ENCODE measurements at places on chromosomes 6 and 20.
A peak's percentile ranks its signal among the peaks of the same experiment; 100 is the strongest.

DNA sequence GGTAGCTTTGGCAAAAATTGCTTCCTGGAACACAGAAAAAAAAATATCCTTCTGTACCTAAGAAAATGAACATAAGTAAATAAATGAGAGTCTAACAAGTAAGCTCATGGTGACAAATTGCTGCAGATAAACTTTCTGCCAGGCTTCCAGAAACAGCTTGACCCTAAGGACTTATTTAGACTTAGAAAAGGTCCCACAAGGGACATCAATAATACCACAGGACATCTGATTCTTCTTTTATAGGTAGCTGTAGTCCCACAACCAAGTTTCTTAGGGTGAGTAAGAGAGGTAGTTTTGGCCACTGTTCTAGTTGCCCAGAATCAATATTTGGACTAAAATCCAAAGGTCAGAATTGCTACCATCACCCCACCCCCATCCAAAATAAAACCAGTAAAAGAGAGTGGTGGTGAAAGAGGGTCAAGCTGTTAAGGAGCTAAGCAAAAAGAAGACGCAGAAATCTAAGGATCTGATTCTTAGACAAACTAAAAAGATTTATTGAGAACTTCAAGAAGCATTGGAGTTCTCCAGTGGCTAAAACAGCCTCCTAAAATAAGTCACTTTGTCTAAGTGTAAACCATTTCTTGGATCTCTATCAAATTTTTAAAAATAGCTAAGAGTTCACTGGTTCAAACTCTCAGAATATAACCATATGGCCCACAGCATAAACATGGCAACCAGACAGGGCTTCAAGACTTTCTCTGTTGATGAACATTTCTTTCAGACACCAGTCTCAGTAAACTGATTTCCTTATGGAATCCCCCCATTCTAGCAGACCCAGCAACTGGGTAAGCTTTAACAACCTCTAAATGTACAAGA is 180.6 kb downstream of the PTPRK start:
- no peak overlapping the region for H3K4me3 ChIP-seq
- H3K27me3 ChIP-seq, result peaks cover 15% of the 10 kb centered on the region
- H3K4me1 ChIP-seq, result no peaks in the 10 kb centered on the region
- DNase-seq, result no peak
- H3K27ac ChIP-seq, result no peak overlapping the region

DNA sequence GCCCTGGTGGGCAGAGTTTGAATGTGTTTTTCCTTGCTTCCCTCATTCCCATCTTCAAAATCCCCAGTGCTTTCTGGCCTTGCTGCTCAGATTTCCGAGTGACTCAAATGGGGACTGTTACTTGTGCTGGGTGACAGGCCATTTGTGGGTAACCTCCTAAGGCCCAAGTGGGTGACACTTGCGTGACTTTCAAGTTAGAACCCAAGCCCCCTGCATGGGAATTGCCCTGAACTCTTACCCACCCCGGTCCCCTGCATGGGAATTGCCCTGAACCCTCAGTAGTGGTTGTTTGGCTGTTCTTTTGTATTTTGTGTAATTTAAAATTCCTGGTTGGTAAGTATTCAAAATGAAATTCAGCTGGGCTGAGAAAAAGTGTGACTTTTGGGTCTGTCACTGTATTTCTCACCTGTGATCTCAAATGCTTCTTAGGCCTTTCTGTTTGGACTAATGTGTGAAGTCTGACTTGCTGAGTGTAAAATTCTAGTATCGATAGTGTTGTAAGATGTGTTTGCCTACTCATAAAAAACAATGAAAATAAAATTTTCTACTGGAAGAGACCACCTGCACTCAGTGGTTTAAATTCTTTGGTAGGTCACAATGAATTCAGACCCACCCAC is 12.4 kb upstream of the RBM38 start:
- H3K27ac ChIP-seq, result peak overlapping the region; percentile 79
- peak overlapping the region; percentile 4 for H3K4me3 ChIP-seq
- peaks cover 61% of the 10 kb centered on the region for H3K4me1 ChIP-seq
- H3K27me3 ChIP-seq, result no peaks in the 10 kb centered on the region
- DNase-seq, result no peak

DNA sequence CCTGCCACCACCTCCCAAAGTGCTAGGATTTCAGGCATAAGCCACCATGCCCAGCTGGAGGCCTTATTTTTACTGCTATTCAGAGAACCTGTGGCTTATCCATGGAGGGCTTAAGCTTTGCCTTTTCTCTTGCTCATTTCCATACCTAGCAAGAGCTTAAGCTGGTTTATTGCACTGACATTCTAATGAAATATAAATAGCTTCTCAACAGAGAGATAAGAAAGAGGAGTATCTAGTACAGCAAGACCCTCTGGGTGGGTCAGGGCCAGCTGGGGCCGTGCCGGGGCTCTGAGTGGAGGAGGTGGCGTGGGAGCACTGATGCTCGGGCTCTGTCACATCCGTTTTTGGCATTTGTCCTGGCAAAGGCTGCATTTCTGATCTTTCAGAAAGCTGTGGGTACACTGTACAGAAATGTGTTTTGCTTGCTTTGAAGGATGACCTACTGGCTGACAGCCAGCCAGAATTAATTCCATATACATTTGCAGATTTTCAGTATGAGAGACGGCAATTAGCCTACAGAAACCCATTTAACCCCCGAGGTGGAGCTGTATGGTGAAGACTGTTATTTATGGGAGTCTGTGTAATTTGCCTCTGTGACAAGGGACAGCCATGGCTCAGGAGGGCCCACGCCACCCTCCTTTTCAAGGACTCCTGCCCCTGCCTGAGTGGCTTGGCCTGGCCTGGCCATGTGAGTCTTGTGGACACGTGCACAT is 181.6 kb upstream of the AKAP12 start:
- H3K36me3 ChIP-seq, result peaks cover 16% of the 10 kb centered on the region
- H3K4me3 ChIP-seq, result no peak overlapping the region
- no peaks in the 10 kb centered on the region for H3K27me3 ChIP-seq

DNA sequence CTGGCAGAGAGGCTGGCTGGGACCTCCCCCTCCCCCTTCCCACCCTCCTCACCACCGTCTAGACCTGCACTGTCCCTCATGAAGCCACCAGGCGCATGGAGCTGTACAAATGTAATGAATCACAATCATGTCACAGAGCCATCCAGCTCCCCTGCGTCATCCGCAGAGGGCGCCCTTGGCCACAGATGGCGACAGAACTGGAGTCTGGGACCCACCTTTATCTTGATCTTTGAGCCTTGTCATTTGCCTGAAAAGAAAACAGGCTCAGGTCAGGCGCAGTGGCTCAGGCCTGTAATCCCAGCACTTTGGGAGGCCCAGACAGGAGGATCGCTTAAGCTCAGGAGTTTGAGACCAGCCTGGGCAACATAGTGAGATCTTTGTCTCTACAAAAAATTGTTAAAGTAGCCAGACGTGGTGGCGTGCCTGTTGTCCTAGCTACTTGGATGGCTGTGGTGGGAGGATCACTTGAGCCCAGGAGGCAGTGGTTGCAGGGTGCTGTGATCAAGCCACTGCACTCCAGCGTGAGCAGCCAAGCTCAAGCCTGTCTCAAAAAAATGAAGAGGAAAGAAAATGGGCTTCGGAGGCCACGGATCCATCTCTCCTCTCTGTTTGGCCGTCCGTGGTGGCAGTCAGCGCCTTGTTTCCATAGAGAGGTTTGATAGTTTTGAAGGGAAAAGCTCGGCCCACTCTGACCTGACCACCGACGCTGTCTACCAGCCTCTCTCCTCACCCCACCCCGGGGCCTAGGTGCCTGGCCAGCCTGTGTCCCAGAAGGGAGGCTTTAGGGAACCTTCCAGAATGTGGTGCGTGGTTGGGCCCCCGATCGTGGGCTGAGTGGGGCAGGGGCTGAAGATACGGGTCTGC is 6.2 kb downstream of the COL9A3 start:
- no peaks in the 10 kb centered on the region for H3K36me3 ChIP-seq
- DNase-seq, result peak; percentile 52
- H3K4me1 ChIP-seq, result no peaks in the 10 kb centered on the region
- H3K4me3 ChIP-seq, result no peak overlapping the region
- H3K27ac ChIP-seq, result no peak overlapping the region
- H3K27me3 ChIP-seq, result peaks cover 9% of the 10 kb centered on the region

GRCh38 chr20:41608606-41609005 is 9.6 kb downstream of the CHD6 start:
- no peak overlapping the region for H3K27ac ChIP-seq
- no peak for DNase-seq
- no peaks in the 10 kb centered on the region for H3K36me3 ChIP-seq
- H3K27me3 ChIP-seq, result no peaks in the 10 kb centered on the region
- peaks cover 20% of the 10 kb centered on the region for H3K4me1 ChIP-seq

DNA sequence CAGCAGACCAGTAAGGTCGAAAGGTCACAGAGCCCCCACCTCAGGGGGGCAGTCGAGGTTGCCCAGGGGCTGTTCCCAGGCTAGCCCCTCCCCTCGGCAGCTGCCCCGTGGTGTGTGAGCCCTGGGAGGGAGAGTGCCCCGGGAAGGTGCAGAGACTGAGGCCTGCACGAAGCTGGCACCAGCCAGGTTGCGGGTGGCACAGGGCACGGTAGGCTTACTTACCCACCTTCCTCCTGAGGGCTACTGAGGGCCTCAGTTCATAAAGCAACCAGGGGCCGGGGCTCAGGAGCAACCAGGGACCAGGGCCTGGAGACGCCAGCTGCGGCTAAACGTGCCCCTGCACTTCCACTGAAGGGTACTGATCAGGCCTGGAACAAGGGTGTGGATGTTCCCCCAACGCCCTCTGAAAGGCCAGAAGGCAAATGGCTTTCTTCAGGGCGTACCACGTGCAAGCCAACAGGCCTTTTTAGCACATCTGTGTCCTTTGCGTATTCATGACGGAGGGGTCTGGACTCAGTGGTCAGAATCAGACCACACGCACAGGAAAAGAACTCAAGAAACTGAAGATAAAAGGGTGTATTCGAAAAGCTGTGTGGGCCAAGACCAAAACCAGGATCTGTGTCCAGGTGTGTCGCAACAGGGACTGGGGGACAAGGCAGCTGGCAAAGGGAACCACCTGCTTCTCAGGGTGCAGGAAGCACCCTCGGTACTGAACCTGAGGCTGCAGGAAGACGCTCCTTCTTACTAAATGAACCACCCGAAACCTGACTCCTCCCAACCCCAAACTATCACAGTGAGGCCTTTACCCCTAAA is 24.5 kb upstream of the TCFL5 start:
- H3K27me3 ChIP-seq, result no peaks in the 10 kb centered on the region
- H3K4me3 ChIP-seq, result no peak overlapping the region
- H3K27ac ChIP-seq, result no peak overlapping the region
- no peak for DNase-seq

GRCh38 chr20:45935416-45936046 is 1.0 kb downstream of the PCIF1 start:
- peak overlapping the region; percentile 91 for H3K27ac ChIP-seq
- no peak for DNase-seq
- peaks cover 37% of the 10 kb centered on the region for H3K36me3 ChIP-seq

DNA sequence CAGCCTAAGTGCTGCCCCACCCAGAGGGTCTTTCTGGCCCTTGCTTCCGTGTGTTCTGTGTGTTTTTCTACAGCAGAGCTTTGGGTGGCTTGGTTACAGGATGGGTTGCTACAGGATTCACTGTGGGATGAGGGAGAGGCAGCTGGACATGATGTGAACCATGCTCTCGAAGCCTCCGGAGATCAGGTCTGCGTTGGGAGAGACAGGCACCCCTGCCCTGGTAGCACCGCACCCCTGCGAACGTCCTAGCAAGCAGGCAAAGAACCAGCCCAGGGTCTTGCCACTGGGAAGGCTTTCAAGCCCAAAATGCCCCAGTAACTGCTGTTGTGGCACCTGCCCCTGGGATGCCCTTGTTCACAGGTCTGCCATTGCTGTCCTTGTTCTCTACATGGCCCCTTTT is 66.4 kb downstream of the IGF2R start:
- no peak overlapping the region for H3K4me3 ChIP-seq
- H3K27me3 ChIP-seq, result no peaks in the 10 kb centered on the region
- no peak overlapping the region for H3K27ac ChIP-seq
- peaks cover 71% of the 10 kb centered on the region for H3K36me3 ChIP-seq
- peaks cover 24% of the 10 kb centered on the region for H3K4me1 ChIP-seq
- DNase-seq, result no peak

- no peaks in the 10 kb centered on the region for H3K36me3 ChIP-seq
- peaks cover 50% of the 10 kb centered on the region for H3K27me3 ChIP-seq
- H3K4me1 ChIP-seq, result no peaks in the 10 kb centered on the region
- no peak for DNase-seq
These were observed 7.6 kb upstream of the DEFB129 start for GRCh38 chr20:219290-220115.

GRCh38 chr20:41342474-41343464 is 2.1 kb downstream of the LPIN3 start:
- peaks cover 10% of the 10 kb centered on the region for H3K4me1 ChIP-seq
- H3K4me3 ChIP-seq, result no peak overlapping the region
- peaks cover 8% of the 10 kb centered on the region for H3K27me3 ChIP-seq
- no peak for DNase-seq

GRCh38 chr6:45728674-45729073 is 287.0 kb downstream of the CLIC5 start:
- no peak for DNase-seq
- no peaks in the 10 kb centered on the region for H3K27me3 ChIP-seq
- no peak overlapping the region for H3K27ac ChIP-seq
- H3K36me3 ChIP-seq, result no peaks in the 10 kb centered on the region
- peaks cover 15% of the 10 kb centered on the region for H3K4me1 ChIP-seq

DNA sequence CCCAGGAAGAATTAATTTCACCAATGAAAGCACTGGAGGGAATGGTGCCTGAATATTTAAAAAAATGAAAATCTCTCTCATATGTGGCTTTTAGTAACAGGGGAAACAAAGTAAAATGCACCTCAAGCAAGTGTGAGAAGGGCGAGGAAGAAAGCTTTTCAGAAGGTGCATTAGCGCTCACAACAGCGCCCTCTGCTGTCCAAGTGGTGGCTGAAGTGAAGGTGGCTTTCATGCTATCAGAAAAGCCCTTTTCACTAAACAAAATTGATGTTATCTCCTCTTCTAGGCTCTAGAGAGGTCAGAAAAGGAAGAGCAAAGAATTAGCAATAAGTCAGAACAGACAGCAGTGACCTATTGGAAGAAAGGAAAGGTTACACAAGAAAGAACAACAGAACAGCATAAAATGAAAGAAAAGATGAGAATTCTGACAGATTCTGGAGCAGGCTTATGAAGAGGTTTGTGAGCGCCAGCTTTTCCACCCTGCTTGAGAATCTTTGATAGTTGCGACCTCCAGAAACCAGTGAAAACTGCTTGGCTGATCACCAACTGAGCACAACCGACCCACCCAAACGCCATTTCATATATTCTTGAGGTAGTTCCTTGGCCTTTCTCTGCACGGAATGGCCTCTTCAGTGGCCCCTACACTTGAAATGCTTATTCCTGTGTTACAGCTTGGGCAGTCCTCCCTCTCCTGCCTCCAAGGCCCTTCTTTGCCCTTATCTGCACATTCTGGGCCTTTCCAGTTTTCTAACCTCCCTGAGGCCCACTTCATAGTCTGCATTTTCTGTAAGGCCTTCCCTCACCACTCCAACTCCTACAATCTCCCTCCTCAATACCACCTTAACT is 45.3 kb downstream of the SMLR1 start:
- no peak overlapping the region for H3K4me3 ChIP-seq
- peak; percentile 43 for DNase-seq
- H3K27ac ChIP-seq, result no peak overlapping the region
- peaks cover 3% of the 10 kb centered on the region for H3K4me1 ChIP-seq

- no peak for DNase-seq
- no peak overlapping the region for H3K27ac ChIP-seq
- no peak overlapping the region for H3K4me3 ChIP-seq
- peaks cover 18% of the 10 kb centered on the region for H3K36me3 ChIP-seq
- peaks cover 13% of the 10 kb centered on the region for H3K4me1 ChIP-seq
These were observed 65.2 kb downstream of the TRAM2 start for GRCh38 chr6:52511572-52512151.

GRCh38 chr6:170012037-170012330 is 260.6 kb downstream of the ERMARD start:
- no peak overlapping the region for H3K4me3 ChIP-seq
- no peaks in the 10 kb centered on the region for H3K36me3 ChIP-seq
- DNase-seq, result no peak
- peaks cover 28% of the 10 kb centered on the region for H3K27me3 ChIP-seq

- H3K4me1 ChIP-seq, result no peaks in the 10 kb centered on the region
- H3K36me3 ChIP-seq, result no peaks in the 10 kb centered on the region
- no peak overlapping the region for H3K27ac ChIP-seq
- no peak overlapping the region for H3K4me3 ChIP-seq
- no peak for DNase-seq
These were observed 62.9 kb upstream of the ARG1 start for GRCh38 chr6:131510094-131510493.

Data from activated T-helper 2 cell treated with anti-CD3 and anti-CD28 coated beads, Interferon-gamma antibody, Interleukin-2, Interleukin-4, amounts not matched to agents 10 μg/mL and 5 μg/mL and 100 μg/mL, durations not matched to agents 14 hours and 24 hours and 36 hours (primary cell).